WERI-Rb-1 (cell line): ENCODE measurements at places on chromosomes 6 and 20.

GRCh38 chr6:18842534-18842933 lies 455.4 kb downstream of the RNF144B start:
- no peak for DNase-seq

GRCh38 chr20:59765599-59766177 lies 161.3 kb downstream of the PHACTR3 start:
- no peak for DNase-seq

- no peak for DNase-seq
These were observed 23.3 kb downstream of the HSF2 start for GRCh38 chr6:122422614-122423267.

GRCh38 chr6:107703606-107704005 lies 120.5 kb downstream of the SCML4 start:
- no peak for DNase-seq

GRCh38 chr6:109595998-109596397 lies 95.0 kb downstream of the AK9 start:
- no peak for DNase-seq

DNA sequence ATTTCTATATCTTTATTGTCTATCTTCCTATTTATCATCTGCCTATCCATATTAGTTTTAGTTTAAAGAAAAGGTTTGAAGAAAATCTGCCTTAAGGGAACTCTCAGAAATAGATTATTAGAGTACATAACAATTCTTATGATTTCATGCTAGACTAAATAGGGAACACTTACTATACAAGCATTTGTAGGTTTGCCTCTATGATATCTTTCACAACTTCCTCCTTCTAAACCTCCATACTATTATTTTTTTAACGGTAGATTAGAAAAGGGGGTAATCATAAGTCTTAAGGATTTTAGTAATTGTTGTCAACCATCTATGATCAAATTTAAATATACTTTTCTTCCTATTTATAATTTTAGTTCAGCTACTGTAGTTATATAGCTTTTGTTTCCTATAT lies 11.6 kb upstream of the DSE start:
- DNase-seq: no peak

GRCh38 chr6:74611220-74611619 lies 594.6 kb downstream of the COL12A1 start:
- no peak for DNase-seq

DNA sequence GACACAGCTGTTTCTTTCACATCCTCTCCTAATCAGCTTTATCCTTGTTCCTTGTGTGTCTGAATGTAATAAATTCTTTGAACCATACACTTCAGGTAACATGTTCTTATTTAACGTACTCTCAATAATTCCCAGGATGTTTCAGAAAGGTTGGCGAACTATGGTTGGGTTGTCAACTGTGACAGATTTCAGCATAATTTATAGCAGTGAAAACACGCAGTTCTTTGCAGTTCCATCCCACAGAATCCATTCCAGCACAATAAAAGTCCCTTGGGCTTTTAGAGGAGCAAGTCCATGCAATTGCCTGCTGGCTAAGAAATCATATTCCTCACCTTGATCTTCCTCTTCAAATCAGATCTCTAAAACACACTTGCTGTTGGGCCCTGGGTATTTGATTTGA lies 119.3 kb downstream of the COL9A1 start:
- DNase-seq: no peak

DNA sequence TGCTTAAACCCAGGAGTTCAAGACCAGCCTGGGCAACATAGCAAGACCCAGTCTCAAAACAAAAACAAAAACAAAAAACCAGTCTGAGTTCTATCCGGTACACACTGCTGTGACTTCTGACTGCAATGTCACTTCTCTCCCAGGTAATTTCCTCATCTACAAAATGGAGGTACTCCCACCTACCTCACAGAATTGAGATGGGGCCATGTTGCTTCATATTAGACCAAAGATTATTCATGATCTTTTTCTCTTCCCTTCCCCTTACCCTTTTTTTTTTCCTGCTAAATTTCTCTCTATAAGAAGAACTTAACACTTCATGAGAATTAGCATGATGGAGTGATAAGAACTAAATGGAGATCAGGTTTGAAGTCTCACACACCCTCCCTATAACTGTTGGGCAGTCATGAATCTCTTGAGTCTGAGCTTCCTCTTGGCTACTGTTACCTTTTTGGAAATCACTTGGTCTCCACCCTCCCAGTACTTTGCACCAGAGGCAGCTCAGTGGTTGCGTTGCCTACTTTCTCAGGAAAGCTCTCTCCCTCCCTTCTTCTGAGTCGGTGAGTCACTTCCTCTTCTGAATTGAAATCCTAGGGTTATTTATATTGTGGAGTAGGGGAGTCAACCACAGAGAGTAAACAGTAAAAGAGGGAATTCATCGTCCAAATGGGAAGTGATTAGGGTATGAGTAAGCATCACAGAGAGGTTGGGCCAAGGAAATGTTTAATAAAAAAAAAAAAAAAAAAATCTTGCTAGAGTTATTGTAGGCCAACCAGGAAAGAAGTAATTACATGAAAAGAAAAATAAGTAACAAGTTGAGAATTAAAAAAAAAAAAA lies 59.9 kb upstream of the MAP7 start:
- DNase-seq: no peak

- no peak for DNase-seq
These were observed 155.5 kb downstream of the ESR1 start for GRCh38 chr6:151963001-151963400.
